Stimulated activated CD4-positive, alpha-beta T cell treated with anti-CD3 and anti-CD28 coated beads, Interleukin-12 subunit alpha, Interleukin-12 subunit beta, amount 100 ng/mL, for 24 hours (primary cell): ENCODE measurements at places on chromosomes 6 and 20.
A peak's percentile ranks its signal among the peaks of the same experiment; 100 is the strongest.

DNA sequence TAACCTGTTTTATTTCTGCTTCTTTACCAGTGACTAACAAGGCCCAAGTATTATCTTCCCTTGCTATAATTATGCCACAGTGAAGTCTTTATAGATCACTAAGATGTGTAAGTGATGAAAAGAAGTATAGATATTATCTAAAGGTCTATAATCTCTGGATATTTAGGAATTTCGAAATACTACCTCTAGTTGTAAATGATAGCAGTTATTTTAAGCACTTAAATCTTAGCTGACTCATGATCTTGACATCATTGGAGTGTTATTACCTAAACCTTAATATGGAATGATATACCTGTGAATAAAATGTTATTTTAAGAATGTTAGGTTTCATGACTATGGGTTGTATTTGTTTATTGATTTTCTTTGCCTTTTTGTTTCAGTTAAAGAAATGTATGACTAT, 31.5 kb downstream of the CDC40 start:
- DNase-seq = no peak

DNA sequence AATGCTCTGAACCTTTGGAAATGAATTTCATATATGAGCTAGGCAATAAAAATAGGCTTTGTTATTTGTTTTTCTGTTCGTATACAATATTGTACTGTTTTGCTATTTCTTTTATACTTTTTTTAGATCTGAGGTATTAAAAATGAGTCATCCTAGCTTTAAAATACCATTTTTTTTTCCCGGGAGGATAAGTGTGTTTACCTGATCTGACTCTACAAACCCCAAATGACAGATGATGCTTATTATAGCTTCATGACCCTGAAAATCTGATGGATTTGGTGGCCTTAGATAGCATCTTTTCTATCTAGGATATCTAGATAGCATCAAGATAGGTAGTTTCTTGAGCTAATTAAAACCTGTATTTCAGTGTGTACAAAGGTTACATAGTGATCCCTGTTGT, 206.4 kb downstream of the DTNBP1 start:
- DNase-seq = no peak

GRCh38 chr6:109511832-109512231, 28.8 kb upstream of the ZBTB24 start:
- no peak for DNase-seq

DNA sequence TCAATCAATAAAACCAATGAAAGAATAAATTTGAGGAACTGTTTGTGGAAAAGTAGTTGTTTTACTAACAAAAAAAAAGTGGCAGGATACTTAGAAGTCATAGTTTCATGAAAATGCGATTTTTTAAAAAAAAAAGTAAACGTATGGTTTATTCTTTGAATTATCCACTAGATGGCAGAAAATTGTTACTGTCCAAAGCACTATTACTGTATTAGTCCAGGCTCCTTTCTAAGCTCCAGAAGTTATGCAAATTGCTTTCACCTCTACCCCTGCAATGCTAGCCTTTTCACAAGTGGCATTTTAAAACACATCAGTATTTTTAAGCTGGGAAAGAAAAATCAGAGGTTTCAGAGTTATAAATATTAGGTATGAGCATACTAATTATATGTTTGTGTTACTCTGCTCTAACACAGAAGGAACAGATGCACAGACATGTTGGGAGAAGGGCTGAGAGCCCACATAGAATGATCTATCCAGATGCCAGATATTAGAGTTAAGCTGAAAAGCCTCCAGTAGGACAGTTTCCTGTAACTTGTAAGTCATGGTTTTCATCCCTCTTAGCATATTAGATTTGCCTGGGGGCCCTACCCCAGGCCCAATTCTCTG, 63.9 kb downstream of the FHL5 start:
- DNase-seq = no peak

- DNase-seq = no peak
Observed at GRCh38 chr6:168441434-168442391, 729 bp downstream of the SMOC2 start.

DNA sequence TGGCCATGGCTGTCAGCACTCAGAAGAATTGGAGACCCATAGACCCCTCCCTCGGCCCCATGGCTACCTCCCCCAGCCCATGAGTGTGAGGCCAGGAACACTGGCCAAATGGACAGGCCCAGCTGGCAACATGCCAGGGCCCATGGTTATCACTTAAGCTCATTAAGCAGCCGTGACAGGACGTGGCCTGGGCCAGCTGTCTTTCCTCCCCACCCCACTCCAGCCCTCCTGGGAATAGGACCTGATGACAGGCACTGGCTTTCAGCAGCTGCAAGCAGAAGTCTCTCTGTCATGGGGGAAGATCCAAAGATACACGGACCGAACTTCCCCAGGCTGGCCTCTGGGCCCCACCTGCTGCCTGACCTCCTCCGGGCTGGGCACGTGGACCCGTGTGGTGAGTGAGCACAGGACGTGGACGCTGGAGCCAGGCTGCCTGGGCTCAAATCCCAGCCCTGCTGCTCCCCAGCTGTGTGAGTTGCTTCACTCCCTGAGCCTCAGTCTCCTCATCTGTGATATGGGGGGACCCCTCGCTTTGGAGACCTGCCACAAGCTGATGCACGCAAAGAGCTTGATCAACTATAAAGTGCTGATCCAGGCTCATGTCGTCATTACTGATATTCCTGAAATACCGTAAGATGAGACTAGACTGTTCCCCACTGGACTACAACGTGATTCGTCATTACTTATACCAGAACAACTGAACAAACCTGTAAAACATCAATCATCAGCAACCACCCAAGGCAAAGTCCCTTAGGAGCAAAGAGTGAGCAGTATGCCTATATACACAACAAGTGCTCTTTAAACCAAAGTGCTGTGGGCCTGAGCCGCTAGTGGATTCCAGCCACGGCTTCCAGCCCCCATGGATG, 22.0 kb upstream of the VSTM2L start:
- no peak for DNase-seq

DNA sequence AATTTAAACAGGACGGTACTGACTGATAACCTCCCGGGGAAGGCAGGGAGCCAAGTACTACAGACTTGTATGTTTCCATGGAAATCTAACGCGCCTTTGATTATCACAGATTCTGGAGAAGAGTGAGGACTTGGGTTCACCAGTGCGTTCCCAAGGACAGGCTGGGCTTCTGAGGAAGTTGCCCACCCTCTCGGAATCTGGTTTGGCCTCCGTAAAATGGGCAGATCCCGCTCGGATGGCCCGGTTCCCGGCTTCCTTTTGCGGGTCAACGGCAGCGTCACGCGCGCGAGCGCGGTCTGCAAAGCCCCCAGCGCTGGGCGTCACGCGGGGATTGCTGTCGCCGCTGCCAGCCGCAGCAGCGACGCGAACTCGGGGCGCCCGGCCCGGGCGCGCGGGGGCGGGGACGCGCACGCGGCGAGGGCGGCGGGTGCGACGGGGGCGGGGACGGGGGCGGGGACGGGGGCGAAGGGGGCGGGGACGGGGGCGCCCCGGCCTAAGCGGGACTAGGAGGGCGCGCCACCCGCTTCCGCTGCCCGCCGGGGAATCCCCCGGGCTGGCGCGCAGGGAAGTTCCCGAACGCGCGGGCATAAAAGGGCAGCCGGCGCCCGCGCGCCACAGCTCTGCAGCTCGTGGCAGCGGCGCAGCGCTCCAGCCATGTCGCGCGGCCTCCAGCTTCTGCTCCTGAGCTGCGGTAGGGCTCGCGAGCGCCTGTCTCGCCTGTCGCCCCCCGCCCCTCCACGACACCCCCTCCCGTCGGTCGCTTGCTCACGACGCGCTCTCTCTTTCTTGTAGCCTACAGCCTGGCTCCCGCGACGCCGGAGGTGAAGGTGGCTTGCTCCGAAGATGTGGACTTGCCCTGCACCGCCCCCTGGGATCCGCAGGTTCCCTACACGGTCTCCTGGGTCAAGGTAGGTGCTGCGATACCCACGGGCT, at the start of gene CD83:
Gene CD83, plus strand, starts transcription at position 615 of the 933 bp plus-strand sequence. Its CDS starts 40 bp downstream, at position 655.
- DNase-seq = peak; percentile 63

- no peak for DNase-seq
Observed at GRCh38 chr20:13142143-13142542, 78.9 kb upstream of the ISM1 start.

DNA sequence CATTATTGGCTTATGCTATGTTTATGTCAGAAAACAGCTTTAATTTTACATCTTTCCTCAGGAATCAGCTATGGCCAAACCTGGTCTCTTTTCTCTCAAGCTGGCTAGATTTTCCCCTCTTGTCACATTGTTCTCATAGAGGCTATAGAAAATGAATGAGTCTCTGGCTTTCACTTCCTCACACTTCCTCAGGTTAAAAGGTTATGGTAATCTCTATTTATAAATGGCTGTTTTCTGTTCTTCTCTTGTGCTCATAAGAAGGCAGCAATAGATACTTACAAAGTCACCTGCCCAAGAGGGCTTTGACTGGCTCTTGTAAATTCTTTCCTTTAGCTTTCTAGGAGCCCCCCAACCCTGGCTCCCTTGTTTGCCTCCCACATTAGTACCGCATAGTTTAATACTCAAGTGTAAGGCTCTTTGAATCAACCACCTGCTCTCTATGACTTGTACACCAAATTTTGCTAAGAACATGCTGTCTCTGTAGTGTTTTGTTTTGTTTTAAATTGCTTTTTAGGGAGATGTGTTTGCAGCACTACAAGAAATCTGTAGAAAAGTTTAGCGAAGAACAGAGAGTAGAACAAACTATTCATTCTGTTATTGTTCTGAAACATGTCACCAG, 897.4 kb upstream of the CITED2 start:
- no peak for DNase-seq

- DNase-seq = no peak
Observed at GRCh38 chr20:34774449-34774848, 51.0 kb downstream of the NCOA6 start.

- DNase-seq = no peak
Observed at GRCh38 chr20:41408156-41408794, 41.7 kb upstream of the EMILIN3 start.

- no peak for DNase-seq
Observed at GRCh38 chr20:63036291-63036690, 29.5 kb upstream of the BHLHE23 start.

DNA sequence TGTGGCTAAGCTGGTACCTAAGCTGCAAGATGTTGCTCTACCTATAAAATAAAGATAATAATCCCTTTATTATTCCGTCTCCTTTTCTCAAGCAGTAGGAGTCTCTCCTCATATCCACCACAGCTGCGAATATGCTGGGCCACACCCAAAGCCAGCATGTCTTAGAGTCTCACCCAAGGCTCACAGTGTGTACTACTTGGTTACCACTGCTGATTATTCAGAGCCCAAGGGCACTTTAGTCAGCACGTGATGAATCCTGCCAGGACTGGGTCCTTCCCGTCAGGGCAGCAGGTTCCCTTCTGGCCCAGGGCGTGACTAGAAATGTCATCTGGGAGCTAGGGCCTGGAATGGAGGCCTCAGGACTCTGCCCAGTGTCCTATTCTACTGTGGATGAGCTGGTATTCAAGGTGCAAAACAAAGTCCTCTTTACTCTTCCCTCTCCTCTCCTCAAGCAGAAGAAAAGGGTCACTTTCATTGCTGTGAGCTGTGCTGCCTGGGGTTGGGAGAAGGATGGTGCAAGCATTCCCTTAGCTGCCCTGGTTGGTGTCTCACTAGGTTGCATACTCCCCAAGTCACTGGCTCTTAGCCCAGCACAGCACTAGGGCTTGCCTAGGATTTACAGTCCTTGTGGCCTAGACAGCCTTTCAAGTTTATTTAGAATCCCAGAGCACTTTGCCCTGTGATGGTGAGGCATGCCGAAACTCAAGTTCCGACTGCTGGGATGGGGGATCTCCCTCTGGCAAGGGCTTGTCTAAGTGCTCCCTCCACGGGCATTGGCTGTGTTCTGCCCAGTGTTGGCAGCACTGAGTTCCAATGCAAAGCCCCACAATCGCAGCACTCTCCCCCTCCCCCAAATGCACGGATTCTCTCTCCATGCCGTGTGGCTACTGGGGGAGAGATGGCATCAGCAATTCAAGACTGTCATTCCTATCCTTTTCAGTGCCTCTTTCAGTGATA, 320.2 kb downstream of the BTBD9 start:
- no peak for DNase-seq

GRCh38 chr6:160027931-160028330, 59.0 kb downstream of the IGF2R start:
- DNase-seq = no peak

GRCh38 chr20:64212755-64213154, 42.8 kb upstream of the PCMTD2 start:
- DNase-seq = no peak

DNA sequence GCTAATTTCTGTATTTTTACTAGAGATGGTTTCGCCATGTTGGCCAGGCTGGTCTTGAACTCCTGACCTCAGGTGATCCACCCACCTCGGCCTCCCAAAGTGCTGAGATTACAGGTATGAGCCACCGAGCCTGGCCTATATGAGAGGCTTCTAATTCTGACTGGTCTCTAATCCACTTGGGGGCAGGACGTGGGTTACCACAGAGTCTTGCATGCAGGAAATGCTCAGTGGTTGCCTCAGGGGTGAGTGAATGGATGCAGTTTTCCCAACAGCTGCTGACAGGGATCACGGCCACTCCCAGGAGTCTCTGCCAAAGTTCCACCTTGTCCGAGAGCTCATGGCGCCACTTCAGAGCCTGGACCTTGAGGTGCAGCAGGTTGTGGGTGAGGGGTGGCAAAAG, 6.4 kb upstream of the FANCE start:
- no peak for DNase-seq

- DNase-seq = no peak
Observed at GRCh38 chr6:89122625-89123024, 4.8 kb upstream of the SRSF12 start.

DNA sequence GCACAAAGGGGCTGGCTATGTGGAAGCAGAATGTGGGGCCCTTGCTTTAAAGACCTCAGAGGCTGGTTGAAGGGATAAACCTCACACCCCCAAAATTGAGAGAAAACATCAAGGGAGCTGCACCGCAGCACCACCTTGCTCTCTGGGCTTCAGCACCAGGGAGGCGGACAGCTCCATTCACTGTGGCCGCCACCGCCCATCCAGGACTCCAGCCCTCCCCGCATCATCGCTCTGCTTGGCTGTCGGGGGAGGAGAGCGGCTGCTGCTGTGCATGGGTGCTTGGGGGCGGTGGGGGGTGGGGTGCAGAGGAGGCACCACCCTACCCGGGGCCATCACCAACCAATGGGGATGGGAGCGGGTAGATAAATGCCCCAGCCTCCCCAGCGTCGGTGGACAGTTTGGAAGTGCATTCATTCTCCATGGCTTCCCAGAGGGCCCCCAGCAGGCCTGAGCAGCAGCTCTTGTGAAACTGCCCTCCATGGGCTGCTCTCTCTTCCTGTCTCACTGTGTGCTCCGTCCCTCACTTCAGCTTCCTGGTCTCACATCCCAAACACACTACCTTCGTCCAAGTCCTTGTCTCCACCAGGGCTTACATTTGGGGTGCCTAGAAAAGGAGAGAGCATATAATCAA, 75.7 kb upstream of the BHLHE23 start:
- no peak for DNase-seq

- DNase-seq = no peak
Observed at GRCh38 chr20:1394686-1395085, 1.8 kb upstream of the FKBP1A start.

- no peak for DNase-seq
Observed at GRCh38 chr6:11224252-11224965, 8.1 kb downstream of the NEDD9 start.

GRCh38 chr20:51804754-51805153, 2.4 kb upstream of the SALL4 start:
- no peak for DNase-seq
